CD4-positive, alpha-beta T cell treated with Interleukin-4 for 4 hours (primary cell): ENCODE measurements at places on chromosomes 13 and 19.

GRCh38 chr13:75637181-75637750, 1.1 kb downstream of the LMO7 start:
- DNase-seq: no peak

GRCh38 chr19:33197591-33198000, 3.5 kb downstream of the LRP3 start:
- DNase-seq: no peak

GRCh38 chr13:30776661-30777060, 41.3 kb downstream of the ALOX5AP start:
- DNase-seq: no peak

- no peak for DNase-seq
These were observed 18.4 kb downstream of the NLRP13 start for GRCh38 chr19:55913643-55914268.

GRCh38 chr13:108985166-108985565, 355.8 kb downstream of the MYO16 start:
- DNase-seq: no peak

DNA sequence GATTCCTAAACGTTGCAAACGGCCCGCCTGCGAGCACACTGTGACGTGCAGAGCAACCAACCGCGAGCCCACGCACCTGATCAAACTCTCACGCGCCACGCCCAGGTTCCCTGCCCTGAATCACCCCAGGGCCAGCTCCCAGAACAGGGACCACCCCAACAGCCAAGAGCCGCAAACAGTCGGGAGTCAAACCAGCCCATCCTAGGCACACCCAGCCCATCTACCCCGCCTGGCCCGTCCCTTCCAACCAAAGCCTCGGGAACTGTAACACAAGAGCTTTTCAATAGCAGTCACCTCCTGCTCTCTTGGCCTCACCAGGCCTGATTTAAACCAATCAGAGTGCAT, 8.9 kb downstream of the PIP5K1C start:
- DNase-seq: no peak

DNA sequence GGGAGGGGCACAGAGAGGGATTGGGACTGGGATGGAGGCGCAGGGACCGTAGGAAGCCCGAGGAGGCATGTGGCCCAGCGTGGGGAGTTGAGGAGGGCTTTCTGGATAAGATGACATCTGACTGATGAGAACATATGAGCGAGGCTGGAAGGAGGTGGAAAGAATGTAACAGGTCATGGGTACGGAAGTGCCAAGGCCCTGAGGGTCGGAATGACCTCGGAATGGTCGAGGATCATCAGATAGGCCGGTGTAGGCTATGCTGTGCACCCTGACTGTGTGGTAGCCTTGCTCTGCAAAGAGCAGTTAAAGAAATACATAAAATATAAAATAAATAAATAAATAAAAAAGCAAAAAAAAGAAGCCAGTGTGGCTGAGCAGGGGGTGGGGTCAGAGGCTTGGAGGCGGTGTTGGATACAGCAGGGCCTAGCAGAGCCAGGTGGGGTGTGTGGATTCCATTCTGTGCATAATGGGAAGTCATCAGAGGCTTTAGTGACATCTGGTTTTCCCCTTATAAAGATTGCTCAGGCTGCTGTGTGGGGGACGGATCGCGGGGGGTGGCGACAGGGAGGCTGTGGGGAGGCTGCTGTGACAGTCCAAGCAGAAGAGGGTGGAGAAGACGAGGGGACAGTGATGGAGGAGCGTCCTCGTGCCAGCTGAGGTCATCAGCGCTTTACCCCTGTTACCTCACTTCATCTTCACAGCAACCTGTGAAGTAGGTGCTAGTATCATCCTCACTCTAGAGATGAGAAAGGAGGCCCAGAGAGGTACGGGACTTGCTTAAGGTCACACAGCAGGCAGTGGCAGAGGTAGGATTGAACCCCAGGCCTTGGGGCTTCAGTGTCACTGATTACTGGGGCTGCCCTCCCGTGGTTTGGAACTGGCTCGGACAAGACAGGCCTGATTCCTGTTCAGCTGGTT, 5.0 kb downstream of the PAK4 start:
- DNase-seq: no peak

DNA sequence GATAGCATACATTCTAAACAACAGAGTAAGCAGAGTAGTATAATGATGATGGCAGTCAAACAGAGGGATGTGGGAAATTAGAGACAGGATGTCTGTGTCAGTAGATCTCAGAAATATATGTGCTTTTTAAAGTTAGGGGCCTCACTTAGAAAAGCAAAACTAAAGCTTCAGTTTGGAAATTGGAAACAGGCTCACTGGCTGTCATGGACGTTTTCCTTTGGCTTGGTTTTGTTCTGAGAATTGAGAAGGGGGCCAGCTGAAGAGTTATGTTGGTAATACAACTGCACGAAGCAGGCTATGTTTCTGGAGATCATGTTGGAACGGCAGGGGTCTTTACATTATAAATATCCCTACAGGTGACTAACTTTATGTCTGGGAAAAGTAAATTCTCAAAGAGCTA, 261.3 kb downstream of the LMO7 start:
- DNase-seq: no peak

DNA sequence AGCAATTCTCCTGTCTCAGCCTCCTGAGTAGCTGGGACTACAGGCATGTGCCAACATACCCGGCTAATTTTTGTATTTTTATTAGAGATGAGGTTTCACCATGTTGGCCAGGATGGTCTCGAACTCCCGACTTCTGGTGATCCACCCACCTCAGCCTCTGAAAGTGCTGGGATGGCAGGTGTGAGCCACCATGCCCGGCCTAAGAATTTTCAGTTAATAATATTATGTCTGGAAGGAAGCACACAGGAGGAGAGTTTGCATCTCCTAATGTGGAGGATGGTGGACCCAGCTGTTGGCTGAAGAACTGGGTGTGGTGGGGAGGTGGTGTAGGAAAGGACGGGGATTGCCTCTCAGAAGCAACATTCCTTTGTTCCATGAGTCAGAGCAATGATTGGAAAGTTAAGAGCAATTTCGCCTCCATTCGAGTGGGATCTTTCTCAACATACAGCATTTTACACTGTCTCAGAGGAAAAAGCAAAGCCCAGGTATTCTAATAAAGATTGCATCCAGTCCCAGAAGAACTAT, 11.9 kb downstream of the PDCD2L start:
- DNase-seq: no peak

DNA sequence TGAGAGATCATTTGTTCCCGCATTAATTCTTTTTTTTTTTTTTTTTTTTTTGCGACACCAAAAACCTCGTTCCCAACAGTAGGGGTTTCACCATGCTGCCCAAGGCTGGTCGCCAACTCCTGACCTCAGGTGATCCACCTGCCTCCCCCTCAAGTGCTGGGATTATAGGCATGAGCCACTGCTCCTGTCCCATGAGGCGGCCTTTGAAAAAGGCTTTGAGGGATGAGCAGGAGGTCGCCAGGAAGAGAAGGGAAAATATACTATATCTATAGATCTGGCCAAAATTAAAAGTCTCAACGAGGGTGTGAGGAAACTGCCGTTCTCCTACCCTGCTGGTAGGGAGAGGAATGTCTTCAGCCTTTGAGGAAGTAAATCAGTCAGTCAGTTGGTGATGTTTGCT, 26.2 kb downstream of the ZNF473 start:
- DNase-seq: no peak

DNA sequence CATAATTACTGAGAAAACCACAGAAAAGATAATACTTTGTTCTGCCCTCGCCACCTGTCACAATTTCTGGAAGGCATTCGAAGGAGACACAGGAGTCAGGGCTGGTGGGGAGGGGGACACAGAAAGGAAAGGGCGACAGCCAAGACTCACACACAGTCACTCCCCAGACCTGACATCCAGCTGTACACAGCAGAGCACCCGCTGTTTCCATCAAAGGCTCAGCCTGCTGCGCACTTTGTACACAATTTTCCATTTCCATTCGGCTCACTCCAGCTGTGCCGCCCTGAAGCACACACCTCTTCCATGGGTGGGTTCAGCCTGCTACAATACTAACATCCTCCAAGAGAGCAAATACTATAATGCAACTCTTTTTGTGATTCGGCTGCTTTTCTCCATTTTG, 38.0 kb downstream of the STK24 start:
- DNase-seq: no peak

DNA sequence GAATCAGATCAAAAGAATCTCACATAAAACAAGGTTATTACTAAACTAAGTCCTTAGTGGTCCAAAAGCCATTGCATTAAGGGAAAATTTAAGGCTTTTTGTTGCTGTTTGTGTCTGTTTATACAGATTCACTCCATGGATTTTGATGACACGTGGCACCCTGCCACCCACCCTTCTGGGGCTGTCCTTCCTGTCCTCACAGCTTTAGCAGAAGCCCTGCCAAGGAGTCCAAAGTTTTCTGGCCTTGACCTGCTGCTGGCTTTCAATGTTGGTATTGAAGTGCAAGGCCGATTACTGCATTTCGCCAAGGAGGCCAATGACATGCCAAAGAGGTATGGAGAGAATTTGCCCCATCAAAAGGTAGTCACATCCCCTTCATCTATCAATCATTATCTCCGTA, 6.9 kb downstream of the ACOD1 start:
- no peak for DNase-seq

DNA sequence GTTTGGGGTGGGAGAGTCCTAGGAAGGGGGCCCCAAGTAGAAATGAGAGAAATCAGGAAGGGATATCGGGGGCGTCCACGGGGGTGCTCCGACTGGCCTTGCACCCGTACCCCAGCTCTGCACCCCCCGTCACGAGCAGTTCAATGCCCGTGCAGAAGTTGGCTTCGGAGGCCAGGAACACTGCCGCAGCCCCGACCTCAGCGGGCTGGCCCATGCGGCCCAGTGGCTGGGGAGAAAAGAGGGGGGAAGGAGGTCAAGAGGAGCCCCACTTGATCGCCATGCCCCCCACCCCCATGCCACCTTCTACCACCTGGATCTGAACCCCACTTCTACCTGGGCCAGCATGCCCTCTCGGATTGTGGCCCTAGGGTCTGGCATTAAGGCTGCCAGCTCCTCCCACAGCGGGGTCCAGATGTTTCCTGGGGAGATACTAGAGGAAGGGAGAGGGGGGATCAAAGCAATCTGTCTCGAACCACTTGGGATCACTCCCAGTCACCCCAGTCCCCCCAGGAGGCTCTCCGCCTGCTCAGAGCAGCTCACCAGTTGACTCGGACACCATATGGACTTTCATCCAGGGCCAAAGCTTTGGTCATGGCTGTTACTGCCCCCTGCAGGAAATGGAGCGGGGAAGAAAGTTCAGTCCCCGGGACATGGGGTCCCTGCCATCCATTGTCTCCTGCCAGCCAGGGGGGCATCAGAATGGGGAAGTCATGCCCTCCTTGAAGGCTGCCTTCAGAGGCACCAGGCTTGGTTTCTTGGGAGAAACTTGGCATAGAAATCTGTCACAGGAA, 2.5 kb upstream of the BCAT2 start:
- no peak for DNase-seq

DNA sequence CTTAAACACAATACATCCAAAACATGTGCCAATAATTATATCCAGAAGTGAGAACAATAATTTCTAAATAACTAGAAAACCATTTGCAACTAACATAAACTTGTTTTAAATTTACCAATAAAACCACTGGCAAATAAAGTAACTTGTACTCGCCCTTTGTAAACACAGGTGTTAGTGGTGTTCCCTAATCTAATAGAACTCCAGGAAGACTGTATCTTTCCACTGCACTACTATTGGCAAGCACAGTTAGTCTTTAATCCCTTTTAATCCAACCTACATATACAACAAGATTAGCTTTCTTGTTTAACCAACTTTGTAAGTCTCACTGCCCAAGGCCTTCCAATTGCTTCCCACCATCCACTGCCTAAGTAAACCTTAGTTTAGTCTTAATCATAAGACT, 79.5 kb downstream of the PCDH9 start:
- no peak for DNase-seq

- DNase-seq: no peak
These were observed 408.3 kb downstream of the KLF5 start for GRCh38 chr13:73467125-73467524.

DNA sequence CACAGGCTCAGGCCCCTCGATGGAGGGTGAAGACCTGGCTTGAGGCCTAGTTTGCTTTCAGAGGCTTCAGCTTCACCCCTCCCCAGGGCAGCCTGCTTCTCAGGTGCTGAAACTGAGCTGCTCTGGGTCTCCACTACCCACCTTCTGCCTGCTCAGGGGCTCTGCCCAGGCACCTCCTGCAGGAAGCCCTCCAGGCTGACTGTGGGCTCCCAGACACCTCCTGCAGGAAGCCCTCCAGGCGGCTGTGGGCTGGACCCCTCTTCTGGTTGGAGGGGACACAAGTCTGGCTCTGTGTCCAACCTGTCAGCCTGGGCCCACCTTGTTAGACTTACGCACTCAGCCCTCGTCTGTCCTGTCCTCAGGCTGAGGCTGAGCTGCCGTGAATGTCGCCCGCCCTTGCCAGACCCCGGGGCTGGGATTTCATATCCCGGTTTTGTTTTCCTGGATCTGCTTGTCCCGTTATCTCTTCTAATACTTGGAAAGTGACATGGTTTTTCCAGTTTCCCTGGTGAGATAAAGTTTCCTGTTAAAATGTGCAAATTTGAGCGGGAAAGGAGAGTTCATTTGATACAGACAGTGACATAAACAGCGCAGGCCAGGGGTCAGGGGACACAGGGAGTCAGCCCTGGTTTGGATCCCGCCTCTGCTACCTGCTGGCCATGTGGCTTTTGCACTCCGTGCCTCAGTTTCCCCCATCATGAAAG, 20.8 kb upstream of the MISP start:
- no peak for DNase-seq

DNA sequence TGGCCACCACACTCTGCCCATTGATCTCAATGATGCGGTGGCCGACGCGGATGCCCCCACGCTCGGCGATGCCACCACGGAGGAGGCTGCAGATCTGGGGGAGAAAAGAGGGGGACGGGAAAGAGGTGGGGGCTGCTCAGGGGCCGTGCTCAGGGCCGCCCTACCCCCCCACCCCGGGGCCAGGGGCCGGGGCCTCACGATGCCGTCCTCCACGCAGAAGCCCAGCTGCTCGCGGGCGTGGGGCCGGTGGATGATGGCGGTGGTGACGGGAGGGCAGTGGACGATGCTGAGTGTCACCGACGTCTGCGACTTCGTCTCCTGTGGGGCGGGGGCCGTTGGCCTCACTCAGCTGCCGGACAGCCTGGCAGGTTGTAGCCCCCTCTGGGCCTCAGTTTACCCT, 10.3 kb downstream of the APBA3 start:
- no peak for DNase-seq

DNA sequence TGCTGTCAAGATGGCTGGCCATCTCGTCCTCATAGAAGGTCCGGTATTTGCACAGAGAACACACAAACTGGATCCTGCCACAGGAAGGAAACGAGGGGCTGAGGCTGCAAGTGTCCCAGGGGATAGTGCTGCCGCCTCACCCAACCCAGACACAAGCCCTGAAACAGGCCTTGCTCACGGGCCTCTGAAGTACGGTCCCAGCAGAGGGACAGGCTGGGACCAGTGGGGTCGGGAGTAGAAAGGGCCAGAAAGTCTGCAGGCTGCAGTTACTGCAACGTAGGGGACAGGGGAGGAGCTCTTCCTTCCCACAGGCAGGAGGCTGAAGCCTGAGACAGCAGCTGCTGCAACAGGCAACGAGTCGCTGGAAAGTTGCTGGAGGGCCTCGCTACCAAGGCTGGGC, 18.2 kb upstream of the AKAP8 start:
- no peak for DNase-seq

DNA sequence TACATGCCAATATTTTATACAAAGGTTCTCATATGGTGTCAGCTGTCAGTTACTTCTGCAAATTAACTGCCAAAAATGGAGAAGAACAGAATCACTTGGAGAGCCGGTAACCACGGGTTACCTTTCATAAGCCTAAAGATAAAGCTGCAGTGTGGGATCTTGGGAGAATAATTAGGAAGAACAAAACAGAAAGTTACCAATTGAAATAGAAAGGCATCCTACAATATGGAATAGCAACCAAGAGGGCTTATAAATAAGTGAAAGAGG, 74.2 kb downstream of the TSHZ3 start:
- DNase-seq: no peak

- DNase-seq: no peak
These were observed 29.2 kb downstream of the ATP11A start for GRCh38 chr13:112719016-112719415.
